Hematopoietic multipotent progenitor cell treated with erythropoietin and hydrocortisone succinate and interleukin-3 and kit ligand, for 4 days (in vitro differentiated cells): ENCODE measurements at places on chromosomes 1 and 21.

- DNase-seq: no peak
Measured at GRCh38 chr1:221868593-221869303, 126.9 kb upstream of the DUSP10 start.

- no peak for DNase-seq
Measured at GRCh38 chr1:96923753-96924152, 202.2 kb downstream of the PTBP2 start.

DNA sequence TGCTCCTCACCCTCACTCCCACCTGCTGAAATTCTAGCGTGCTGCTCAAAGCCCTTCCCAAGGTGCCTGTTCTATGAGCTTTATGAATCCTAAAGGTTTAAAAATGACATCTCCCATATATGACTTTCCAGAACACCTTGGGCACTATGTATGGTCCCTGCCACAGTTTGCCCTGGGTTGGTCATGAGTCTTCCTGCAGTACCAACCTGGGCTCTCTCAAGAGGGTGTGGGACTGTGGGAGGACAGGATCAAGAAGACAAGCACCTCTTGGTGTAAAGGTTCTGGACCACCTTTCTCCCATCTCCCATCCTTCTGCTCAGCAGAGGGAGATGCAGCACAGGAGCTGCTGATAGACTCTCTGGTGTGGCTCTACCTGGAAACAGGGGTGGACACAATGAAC lies 134.1 kb downstream of the FCRL5 start:
- no peak for DNase-seq

DNA sequence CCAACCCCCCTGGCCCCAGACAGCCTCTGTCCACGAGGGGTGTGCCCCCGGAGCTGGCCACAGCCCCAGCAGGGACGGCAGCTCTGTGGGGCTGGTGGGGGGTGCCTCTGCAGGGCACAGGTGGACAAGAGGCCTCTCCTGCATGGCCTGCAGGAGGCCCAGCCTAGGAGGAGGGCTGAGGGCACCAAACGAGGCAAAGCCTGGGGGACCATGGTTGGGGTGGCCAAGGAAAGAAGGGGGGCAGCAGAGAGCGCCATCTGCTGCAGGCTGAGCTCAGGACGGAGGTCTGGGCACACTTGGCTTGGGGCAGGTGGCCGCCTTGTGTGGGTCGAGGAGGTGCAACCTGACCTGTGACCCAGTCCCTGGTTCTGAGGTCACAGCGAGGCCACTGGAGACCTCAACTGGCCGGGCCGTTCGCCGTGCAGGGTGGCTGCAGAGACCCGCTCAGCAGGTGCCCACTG lies 27.3 kb downstream of the RRP1 start:
- no peak for DNase-seq

DNA sequence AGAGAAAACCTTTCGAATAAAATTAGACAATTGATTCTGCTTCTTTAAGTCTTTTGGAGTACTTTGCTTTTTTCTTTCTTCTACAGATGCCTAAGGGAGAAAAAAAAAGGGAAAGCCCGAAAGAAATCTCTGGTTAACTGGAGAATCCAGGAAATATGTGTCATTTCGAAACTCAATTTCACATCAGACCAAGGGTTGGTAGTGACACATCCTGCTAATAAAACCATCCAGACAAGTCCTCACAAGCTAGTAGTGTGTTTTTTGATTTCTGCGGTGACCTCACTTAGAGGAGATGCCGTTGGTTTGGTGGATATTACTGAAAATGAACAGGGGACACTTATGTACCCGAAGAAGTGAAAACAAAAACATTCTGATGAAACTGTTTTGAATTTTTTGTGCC lies 726.5 kb upstream of the ADAMTS5 start:
- no peak for DNase-seq

DNA sequence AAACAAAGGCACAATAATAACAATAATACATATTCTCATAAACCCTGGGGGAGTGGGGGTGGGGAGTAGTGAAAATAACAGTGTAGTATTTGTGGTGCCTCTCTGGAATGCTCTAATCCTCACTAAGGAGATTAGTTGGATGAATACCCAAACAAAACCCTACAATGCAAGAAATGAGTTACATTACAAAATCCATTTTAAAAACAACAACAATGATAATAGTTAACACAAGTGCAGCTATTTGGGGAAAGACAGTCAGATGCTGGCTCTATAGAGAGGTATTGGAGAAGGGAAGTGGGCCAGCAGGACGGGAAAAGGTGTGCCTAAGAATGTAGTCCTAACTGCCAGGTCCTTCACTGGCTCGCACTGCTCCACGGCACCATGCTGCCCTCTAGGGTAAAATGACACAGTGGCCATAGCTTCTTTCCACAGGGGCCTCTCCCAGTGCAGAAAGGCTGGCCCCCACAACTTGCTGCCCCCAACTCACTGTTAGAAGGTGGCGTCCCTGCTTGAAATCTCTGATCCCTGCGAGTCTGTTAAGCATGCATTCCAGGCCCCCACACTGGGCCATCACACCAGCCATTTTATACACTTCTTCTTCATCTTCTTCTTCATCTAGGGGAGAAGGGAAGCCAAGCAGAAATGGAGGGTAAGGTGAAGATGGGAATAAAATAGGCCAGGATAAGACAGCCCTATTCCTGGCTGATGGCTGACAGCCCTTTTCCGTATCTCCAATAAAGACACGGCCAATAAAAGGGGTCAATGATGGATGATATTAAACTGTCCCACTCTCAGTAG lies 113.8 kb downstream of the UBR4 start:
- peak; percentile 42 for DNase-seq

DNA sequence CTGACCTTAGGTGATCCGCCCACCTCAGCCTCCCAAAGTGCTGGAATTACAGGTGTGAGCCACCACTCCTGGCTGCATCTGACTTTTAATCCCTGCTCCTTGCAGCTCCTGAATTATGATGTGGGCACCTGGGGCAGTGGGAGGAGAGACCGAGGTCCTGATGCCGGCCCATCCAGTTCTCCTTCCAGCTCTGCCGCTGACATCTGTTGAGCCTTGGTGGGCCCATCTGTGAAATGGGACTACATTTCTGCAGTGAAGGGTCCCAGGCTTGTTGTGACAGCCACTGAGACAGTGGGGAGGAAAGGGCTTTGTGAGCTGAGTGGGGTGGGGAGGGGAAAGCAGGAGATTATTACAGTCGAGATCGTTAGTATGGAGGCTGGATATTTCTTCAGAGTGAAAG lies 11.8 kb downstream of the PLA2G2F start:
- no peak for DNase-seq

DNA sequence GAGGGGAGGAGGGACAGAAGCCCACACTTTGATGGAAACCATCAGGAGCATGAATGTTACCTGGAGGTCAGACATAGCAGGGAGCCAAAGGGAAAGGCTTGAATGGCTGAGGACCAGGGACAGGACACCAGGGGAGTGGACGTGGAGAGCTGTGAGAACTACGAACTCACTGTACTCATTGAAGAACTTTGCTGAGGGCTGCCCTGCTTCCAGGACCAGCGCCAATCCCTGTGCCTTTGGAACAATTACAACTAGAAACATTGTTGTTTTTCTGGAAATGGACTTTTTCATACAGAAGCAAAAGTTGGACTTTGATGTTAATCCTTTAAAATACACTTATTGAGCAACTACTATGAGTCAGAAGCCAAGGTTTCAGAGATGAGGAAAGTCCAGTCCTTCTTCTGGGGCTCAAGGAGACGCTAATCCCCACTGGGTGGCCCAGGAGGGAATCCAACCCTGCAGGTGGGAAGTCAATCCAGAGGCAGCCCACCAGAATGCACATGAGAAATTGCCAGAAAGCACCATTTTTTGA lies 12.9 kb downstream of the TSPAN2 start:
- DNase-seq: no peak

- DNase-seq: peak; percentile 87
Measured at GRCh38 chr1:226181996-226182714, 4.4 kb downstream of the ACBD3 start.

GRCh38 chr1:113990961-113991360 lies 11.7 kb downstream of the OLFML3 start:
- no peak for DNase-seq

GRCh38 chr21:38255571-38256117 lies 1.1 kb upstream of the KCNJ15 start:
- DNase-seq: no peak

DNA sequence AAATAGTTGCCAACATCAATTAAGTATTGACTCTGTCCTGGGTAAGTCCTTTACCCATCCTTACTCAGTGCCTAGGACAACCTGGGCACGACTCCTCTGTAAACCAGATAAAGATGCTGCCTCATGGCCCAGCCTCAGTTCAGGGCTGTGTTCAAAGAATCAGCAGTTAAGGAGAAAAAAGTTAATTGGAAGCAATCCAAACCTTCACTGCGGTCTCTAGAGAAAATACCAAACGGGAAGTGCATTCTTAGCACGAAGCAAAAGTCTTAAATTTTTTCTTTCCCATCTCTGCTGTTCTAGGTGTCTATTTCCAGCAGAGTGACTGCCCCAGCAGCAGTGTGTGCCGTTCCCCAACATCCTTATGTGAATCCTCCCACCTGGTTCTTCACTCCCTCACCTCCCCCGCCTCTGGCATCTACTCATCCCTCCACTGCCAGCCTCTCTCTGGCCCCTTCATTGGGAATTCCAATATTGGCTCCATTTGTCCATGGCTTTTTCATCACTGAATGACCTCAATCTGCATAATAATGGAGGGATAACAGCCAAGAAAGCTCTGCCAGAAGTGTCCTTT lies 23.2 kb downstream of the KANK4 start:
- DNase-seq: peak; percentile 89

DNA sequence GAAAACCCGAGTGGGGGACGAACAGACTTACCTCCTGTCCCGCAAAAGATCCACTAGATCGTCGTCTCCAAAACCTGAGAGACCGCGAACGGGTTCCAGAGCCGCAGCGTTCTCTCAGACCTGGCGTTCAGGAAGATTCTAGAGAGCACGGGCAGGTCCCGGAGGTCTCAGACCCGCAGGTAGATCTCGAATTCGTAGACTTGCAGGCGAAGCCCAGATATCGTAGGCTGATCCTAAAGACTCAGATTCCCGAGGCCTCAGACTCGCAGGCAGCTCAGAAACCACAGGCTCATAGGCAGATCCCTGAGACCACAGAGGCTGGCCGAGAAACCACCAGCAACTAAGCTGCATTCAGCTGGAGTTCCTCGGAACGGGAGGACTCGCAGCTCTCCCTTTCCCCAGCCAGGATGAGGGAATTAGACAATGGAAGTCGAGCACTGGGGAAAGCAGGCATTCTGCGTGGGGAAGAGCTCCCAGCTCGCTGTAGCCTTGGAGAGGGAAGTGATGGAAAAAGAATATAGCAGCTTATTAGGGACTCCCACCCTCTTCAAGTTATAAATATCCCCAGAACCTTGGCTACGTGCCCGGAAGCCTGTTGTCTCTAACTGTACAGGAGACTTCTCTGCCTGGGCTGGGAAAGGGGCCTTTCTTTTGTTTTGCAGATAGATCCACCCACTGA lies at the start of gene ZNF436:
Gene ZNF436 (minus strand): TSS at position 502 of the 679 bp plus-strand sequence. CDS start 1,831 bp downstream, outside the sequence.
- peak; percentile 96 for DNase-seq

- DNase-seq: peak; percentile 59
Measured at GRCh38 chr1:115469703-115470476, 131.8 kb upstream of the NGF start.

- peak; percentile 44 for DNase-seq
Measured at GRCh38 chr1:115677182-115677555, 35.4 kb downstream of the VANGL1 start.
